ENCODE measurements at places on chromosomes 13 and 19.

DNA sequence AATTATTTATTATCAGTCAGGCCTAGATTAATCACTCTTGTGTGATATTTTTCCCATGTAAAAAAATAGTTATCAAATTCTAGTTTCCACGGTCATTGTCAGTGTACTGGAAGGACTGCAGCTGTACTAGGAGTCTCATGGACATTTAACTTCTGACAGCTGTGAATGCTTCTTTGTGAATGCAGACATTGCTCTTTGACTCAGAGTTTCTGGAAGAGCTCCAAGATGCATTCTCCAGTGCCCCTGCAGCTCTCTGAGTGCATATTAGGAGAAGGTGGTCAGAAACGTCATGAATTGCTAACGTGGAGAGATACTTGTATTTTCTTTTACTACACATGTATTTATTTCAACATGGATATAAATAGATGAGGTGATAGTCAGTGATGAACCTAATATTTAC, 9.7 kb upstream of the SLITRK5 start:
- no peak for DNase-seq

GRCh38 chr13:36438594-36439483, 6.5 kb downstream of the CCNA1 start:
- no peak for DNase-seq

DNA sequence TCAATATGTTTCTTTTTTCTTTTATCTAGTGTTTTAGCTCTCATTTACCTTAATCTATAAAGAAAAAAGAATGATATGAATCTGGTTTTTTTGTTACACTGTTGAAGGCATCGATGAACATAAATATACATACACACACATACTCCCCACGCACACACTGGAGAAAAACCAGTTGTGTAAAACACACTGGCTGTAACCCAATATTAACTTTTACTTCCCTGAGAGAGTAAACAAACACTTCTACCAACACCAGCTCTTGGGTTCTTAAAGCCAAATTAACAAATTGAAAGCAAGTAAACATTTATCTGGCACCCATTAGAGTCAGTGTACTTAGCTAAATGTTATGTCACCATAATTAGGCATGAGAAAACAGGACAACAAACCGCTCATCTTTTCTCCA, 145.7 kb downstream of the ABCC4 start:
- DNase-seq: no peak

- DNase-seq: peak; percentile 60
Observed at GRCh38 chr13:99312493-99312883, 5.3 kb upstream of the GPR183 start.

DNA sequence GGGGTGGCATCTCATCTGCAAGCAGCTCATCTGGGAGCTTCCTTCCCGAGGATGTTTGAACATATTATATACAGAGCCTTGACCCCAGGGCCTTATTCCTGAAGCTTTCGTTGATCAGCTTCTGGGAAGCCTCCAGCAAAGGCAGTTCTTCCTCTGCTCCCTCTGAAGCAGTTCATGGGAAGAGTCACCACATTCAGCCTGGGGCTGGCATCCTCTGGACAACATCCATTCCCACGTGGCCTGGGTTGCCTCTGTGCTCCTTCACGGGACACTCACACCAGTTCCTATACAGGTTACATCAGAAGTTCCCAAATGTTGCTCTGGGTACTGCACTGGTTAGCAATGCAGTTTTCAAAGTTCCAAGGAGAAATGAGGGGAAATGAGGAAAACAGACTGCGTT, 29.6 kb downstream of the COL4A2 start:
- no peak for DNase-seq

- no peak for DNase-seq
Observed at GRCh38 chr19:35307931-35308330, 16.0 kb downstream of the MAG start.

DNA sequence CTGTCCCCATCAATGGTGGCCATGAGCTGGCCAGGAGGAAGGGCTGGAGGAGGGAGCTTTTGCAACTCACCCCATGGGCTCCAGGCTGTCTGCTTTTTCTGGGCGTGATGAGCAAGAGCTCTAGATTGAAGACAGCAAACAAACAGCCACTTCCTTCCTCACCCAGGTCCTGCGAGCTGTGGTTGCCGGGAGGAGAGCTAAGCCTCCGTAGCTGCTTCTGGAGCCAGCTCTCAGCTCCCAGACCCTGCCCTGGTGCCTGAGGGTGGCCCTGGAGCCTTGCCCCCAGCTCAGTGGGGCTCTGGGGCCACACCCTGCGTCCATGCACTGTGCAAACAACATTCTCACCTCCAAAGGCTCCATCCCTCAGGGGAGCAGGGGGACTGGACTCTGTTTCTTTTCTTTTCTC, 6.2 kb downstream of the MYO1F start:
- no peak for DNase-seq

GRCh38 chr13:51000571-51001260, 91.1 kb downstream of the RNASEH2B start:
- no peak for DNase-seq

DNA sequence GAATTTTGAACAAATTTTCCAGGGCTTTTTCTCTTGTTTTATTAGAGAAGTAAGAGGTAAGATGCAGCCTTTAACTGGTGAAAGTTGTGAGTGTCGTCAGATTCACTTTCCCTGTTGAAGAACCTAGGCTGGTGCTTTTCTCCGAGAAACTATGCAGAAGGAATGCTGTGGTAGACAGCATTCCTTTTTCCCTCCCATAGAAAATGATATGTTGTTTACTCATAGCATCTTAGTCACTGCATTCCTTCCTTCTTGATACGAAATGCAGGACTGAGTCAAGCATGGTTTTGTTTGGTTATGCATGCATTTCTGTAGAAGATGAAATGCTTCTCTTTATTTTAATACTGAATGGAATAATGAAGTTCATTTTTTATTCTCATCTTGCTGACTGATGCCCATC, 3.4 kb downstream of the ITGBL1 start:
- DNase-seq: peak; percentile 78

DNA sequence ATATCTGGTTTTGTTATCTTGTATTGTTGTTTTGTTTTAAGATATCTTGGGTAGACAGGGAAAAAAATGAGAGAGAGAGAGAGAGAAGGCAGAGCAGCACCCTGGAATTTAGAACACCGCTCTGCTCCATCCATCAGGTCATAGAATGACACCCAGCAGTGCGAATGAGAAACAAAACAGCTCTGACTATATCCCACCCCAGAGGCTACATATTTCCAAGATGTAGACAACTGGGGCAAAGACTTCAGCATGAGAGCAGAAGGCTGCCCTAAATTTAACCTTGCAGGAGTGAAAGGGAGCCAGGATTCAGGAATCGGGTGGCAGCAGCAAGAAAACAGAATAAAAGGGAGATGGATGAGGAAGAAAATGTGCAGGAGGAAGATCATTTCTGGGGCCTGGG, 46.5 kb downstream of the TNFSF13B start:
- DNase-seq: no peak

GRCh38 chr13:39226359-39226758, 188.1 kb downstream of the NHLRC3 start:
- DNase-seq: no peak

- no peak for DNase-seq
Observed at GRCh38 chr13:36275190-36276002, 22.2 kb downstream of the CCDC169 start.

GRCh38 chr13:28718543-28719226, at the start of gene SLC46A3:
Gene SLC46A3, minus strand, starts transcription at chr13:28718970. Its CDS starts 972 bp downstream, at chr13:28717998.
- peak; percentile 89 for DNase-seq

GRCh38 chr19:30446850-30447552, 74.8 kb downstream of the ZNF536 start:
- no peak for DNase-seq

DNA sequence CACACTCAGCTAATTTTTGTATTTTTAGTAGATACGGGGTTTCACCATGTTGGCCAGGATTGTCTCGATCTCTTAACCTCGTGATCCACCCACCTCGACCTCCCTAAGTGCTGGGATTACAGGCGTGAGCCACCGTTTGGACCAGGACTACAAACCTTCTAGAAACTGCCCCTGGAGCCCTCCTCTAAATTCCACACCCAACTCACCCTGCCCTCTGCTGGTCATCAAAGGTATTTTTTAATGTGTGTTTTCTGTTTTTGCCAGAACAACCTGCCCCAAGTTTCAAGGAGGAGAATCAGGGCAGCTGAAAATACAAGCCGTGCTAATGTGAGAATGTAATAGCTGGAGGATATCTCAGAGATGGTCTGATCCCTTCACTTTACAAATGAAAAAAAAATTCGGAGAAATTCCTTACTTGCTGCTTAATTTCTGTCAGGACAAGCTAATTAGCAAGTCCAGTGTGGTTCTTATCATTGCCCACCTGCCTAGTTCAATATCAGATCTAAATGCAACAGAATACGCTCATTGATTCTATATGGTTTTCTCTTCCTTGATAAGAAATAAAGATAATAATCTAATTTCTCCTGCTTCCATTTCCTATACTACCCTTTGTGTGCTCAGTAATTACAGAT, 4.1 kb downstream of the ATP8A2 start:
- no peak for DNase-seq

- no peak for DNase-seq
Observed at GRCh38 chr13:110648146-110648819, 32.9 kb downstream of the NAXD start.

- no peak for DNase-seq
Observed at GRCh38 chr13:49113526-49114286, 106.4 kb upstream of the MLNR start.

- no peak for DNase-seq
Observed at GRCh38 chr13:84136582-84136981, 254.3 kb upstream of the SLITRK1 start.

DNA sequence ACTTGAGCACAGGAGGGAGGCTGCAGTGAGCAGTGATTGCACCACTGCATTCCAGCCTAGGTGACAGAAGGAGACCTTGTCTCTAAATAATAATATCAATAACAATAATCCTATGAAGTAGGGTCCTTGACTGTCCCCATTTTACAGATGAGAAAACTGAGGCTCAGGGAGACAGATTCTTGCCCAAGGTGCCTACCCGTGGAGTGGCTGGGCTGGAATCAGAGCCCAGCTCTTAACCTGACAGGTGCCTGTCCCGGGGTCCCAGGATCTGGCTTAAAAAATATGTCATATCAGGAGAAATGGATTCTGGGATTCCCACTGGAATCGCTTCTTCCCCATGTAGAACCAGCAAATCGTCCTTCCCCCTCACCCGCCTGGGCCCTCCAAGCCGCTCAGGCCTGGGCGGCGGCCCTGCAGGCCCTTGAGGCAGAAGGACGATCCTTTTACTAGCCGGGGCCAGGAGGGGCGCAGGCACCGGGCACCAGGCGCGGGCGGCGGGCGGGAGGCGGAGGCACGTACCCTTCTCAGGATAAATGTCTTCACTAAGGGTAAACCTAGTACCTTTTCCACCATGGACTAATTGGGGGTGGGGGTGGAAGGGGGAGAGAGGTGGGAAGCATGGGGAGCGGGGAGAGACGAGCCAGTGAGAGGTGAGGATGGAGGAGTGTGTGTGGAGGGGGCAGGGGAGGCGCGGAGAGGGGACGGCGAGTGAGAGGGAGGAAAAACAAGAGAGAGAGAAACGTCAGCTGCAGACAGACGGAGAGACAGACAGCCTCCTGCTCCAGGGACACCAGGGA, 60.6 kb downstream of the COLGALT1 start:
- no peak for DNase-seq

GRCh38 chr13:77521194-77521593, 14.3 kb upstream of the SCEL start:
- no peak for DNase-seq

DNA sequence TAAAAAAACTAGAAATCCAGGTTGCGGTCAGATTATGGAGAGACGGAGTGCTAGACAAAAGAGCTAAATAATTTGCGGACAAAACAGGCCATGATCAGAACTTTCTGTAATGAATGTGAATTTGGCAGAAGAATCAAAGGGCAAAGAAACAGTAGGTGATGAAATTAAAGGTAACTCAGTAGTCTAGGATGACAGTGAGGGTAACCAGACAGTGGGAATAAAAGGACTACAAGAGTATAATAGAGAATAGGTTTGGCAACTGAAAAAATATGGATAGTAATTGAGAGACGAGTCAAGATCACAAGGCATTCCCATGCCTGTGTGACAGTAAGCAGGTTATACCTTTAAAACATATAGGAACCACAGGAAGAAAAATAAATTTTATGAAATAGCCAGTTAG, 35.9 kb downstream of the CAB39L start:
- DNase-seq: no peak

- no peak for DNase-seq
Observed at GRCh38 chr19:3113100-3114017, 19.2 kb downstream of the GNA11 start.

- no peak for DNase-seq
Observed at GRCh38 chr13:74743992-74744391, 609.8 kb upstream of the KLF12 start.

GRCh38 chr19:48551437-48552302, at the start of gene SULT2B1:
Gene SULT2B1, plus strand, starts transcription at chr19:48552172. Its CDS starts 81 bp downstream, at chr19:48552253.
- DNase-seq: no peak

DNA sequence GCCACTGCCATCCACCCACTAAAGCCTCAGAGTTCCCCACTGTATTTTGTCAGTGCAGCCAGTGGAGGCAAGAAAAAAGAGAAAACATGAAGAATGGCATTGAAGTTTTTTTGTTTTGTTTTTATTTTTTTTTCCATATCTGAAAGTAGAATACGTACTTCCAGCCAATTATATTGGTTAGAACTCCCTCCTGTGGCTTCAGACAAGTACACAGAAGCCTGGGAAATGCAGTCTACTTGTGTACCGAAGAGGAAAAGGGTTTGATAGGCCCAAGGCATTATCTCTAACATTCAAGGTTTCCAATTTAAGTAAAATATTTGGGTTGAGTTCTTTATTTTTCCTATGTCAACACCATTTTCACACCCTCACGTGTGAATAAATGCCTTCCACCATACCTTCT, 696.2 kb upstream of the GPC6 start:
- DNase-seq: no peak

GRCh38 chr13:90477216-90477615, 870.3 kb upstream of the MIR17HG start:
- no peak for DNase-seq

- no peak for DNase-seq
Observed at GRCh38 chr13:101520672-101521071, 68.2 kb downstream of the ITGBL1 start.

DNA sequence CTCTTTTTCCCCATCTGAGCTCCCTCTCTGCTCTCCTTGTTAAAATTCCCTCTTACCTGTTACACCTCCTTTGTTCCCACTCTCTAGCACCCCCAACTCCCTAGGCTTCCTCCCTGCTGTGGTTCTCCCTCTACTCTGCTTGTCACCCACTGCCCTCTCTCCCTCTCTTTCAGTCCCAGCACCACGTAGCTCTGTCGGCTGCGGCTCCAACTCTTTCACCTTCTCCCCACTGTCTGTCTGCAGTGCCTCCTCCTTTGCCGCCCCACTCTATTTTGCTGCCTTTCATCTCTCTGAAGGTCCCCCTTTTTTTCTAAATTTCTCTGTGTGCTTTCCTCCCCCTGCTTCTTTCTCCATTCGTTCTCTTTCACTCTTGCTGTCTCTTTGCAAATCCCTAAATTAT, 1.1 kb downstream of the ZNF836 start:
- no peak for DNase-seq

GRCh38 chr13:113931841-113932459, 41.9 kb downstream of the C13orf46 start:
- DNase-seq: no peak

DNA sequence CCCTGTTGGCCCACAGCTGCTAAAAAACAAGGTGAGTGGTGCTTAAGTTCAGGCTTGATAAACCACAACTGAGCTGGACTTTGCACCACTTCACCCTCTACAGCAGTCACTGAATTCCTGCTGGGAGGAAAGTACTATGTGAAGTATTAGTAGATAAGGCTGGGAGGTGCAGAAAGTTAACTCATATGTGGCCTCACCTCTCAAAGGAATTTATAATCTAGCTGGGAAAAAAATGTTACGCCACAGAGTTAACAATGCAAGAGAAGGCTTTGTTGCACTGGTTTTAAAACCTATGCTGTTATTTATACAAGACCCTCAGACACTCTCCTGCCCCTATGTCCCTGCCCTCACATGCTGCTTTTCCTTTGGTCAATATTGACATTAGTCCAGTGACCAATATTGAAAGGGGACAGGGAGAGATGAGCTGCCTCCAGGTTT, 60.9 kb downstream of the LIG4 start:
- no peak for DNase-seq

Measured in BJ (cell line).